ENCODE measurements at places on chromosomes 4 and X.

DNA sequence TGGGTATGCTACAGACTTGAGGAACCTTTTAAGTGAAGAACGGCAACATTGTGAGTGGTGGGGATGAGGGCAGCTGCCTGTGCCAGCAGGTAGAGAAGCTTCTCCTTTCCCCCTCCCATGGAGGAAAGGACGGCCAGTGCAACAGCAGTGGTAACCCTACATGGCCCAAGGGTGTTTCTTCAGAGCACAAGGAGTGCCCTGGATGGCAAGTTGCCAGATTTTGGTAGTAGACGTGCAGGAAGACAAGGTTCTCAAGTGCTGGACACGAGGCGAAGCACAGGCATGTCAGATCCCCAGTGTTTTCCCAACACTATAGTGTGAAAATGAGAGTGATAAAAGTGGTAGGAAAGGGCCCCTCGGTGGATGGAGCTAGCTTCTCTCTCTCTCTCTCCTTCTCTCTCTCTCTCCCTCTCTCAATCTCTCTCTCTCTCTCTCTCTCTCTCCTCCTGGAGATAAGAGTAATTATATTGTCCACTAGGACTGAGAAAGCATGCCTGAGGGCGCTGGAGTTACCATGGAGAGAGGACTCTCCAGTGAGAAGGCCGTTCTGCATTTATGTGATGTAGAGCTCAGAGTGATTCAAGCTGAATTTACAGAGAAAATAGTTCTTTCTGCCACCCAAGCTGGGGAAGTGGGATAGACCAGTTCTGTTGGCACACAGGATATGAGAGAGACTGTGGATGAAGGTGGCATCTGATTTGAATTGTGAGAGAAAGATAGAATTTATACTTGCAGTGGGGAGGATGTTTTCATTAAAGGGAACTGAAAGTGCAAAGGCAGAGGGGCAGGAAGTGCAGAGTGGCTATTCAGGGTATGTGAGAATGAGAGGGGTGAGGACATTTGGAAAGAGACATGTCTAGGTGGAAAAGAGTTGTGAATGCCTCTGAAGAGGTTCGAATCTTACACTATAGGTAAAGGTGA lies 25.7 kb upstream of the TRPC3 start:
- no peak for DNase-seq

- no peak for DNase-seq
These were observed 39.3 kb downstream of the ING2 start for GRCh38 chr4:183544109-183544508.

DNA sequence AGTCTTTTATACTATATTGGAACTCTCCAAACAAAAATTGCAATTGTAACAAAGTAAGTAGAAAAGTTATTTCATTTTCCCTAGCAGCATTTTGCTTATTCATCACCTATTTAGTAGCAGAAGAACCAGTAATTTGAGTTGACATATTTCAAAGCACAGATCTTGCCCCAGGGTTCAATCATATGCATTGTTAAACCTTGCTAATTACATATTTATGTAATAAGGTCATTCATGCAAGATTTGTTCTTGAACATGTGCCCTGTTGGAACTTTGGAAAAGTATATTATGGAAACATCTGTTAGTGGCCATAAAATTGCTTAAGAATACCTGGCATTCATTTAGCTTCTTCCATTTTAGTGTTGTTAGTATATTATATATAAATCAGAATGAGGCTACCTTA lies 191.7 kb downstream of the TLL1 start:
- no peak for DNase-seq

DNA sequence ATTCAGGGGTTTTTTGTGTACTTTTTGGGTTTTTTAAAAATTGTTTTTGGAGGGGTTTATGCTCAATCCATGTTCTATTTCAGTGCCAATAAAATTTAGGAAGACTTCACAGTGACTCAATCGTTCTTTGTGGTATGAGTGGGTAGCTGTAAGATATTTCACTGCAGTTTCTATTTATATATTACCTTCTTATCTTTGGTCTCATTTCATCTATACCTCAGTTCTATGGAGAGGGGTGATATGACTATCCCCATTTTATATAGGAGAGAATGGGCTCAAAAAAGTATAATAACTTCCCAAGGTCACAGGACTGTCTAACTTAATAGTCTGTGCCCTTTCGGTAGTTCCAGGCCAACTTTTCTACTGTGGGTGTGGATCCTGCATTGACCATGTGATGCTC lies 74.4 kb downstream of the MSN start:
- DNase-seq: no peak
